Activated CD4-positive, CD25-positive, alpha-beta regulatory T cell (primary cell): ENCODE measurements at places on chromosomes 7 and 10.

GRCh38 chr7:7946486-7946885, 22.1 kb upstream of the GLCCI1 start:
- no peak for DNase-seq

- no peak for DNase-seq
Measured at GRCh38 chr7:69395061-69395714, 203.1 kb upstream of the AUTS2 start.

GRCh38 chr7:18693816-18694215, 198.3 kb downstream of the HDAC9 start:
- DNase-seq: no peak

GRCh38 chr10:128210215-128211063, 84.2 kb upstream of the MKI67 start:
- peak; percentile 47 for DNase-seq

- DNase-seq: no peak
Measured at GRCh38 chr10:12635127-12635541, 285.8 kb downstream of the CAMK1D start.

DNA sequence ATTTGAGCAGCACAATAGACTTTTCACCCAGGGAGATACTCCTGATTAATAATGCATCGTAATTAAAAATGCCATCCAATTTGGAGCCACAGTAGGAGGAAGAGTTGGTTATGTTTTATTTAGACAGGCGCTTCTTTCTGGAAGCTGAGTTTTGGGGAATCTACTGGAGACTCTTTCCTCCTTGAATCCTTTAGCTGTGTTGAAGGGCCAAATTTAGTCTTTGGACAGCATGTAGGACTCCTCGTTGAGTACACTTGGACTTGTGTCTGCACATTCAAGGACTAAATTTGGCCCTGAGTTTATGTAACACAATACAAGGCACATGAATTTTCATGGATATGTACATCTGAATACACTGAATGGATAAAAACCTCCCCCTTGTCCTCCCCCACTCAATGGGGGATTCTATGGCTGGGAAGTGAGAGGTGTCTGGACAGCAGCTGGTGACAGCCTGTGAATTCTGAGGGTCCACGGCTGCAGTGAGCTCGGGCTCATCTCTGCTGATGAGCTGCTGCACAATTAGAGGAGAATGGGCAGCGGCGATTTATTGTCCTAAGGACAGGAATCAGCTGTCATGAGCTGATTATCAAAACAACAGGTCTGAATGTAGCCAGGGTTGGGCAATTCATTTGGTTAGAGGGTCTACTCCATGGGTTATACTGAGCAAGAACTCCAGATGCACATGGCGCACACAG, 95.2 kb downstream of the PRTFDC1 start:
- DNase-seq: no peak

DNA sequence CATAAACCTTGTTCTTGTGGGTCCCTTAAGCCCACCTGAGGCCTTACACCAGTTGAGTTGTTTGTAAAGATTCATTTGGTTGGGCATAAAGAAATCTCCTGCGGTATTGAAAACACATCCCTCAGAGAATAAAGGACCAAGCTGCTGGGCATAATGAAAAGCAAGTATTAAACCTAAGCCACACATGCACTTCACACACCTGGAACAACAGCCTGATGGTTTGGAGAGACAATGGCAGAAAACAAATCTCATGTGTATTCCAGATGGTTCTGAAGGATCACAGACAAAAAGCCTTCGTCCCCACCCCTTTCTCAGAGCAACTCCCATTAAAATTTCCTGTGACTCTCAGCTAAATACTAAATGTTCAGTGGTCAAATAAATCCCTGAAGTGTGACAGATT, 44.2 kb downstream of the FEZF1 start:
- no peak for DNase-seq

- DNase-seq: no peak
Measured at GRCh38 chr7:52064493-52064892, 747.9 kb upstream of the COBL start.

DNA sequence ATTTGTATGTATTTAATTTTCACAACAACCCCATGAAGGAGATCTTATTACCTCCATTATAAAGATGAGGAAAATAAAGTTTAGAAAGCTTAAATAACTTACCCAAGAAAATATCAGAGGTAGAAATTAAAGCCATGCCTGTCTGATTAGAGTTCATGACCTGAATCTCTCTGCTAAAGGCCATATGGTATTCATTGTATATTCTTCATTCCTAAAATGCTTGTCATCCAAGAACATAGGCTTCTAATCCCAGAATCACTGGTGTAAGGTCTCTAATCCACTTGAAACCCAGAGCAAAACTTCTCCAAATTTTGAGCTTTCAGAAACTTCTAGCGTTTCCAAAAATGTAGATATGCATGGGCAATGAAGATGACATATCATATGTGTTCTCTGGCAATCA, 72.3 kb upstream of the YAE1 start:
- DNase-seq: no peak

- DNase-seq: no peak
Measured at GRCh38 chr7:99033765-99034164, 110.1 kb downstream of the SMURF1 start.

GRCh38 chr10:90674928-90675327, 182.9 kb downstream of the HTR7 start:
- no peak for DNase-seq

DNA sequence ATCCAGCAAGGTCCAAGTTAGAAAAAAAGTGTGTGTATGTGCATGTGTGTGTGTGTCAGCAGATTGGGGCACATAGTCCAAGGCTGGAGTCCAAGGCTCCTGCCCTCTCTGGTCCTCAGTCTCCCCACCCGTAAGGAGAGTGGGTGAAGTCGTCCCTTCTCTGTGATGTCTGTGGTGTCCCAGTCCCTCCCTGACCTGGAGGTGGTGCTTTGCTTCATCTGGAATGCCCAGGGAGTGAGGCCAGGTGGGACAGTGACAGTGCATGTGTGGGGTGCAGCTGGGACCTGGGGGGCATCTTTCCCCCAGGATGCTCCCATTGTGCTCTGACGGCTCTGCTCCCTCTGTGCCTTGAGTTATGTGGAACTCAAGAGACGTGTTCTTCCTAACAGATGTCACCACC, 18.0 kb downstream of the AQP1 start:
- no peak for DNase-seq

DNA sequence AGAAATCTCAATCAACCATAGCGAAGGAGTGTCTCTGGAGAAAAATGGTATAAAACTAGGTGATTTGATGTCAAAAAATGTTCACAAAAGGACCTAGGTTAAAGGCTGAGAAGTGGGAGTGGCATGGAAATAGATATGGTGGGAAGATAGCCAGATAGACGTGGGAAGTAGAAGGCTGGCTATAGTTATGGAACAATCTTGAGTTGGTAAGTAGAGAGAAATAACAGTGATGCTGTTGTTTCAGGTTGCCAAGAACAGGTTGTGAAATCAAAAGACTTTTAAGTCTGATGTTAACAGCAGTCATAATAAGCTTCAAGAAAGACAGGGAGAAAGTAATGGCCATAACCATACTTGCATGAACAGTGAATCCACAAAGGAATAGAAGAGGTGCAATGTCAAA, 106.1 kb upstream of the RSU1 start:
- DNase-seq: no peak

- no peak for DNase-seq
Measured at GRCh38 chr10:98642281-98642680, 195.5 kb upstream of the HPS1 start.

GRCh38 chr10:109820620-109821405, 102.5 kb downstream of the XPNPEP1 start:
- no peak for DNase-seq

- no peak for DNase-seq
Measured at GRCh38 chr7:12102527-12102926, 108.6 kb upstream of the TMEM106B start.

DNA sequence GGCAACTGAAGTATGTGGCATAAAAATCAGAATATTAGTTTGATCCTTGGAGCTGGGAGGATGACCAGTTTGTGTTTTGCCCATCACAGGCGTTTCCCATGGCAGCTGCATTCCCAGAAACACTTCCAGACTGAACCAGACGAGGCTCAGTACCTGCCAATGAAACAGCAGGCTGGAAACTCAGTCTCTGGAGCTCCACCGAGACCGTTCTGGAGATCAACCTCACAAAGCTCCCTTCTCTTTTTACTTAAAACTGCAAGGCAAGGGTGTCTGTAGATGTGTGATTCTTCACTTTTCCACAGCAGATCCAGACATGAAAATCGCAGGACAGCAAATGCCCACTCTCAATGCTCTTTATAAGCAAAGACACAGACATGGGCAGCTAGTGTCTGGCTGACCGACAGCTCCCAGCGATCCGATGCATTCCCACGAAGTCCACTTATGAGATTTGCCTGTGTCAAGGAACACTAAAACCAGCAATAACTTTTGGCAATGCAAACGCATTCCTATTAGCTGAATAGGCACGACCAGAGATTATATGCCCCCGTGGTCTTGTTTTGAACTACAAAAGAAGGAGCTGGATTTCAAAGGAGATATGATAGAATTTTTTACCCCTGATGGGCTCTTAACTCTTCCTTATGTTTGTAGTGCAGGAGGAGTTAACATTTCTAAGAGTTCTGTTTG, 72.6 kb downstream of the ADAM12 start:
- DNase-seq: no peak

GRCh38 chr7:26101361-26102151, 50.4 kb upstream of the NFE2L3 start:
- no peak for DNase-seq

GRCh38 chr7:26686448-26686981, 177.9 kb downstream of the SKAP2 start:
- no peak for DNase-seq

DNA sequence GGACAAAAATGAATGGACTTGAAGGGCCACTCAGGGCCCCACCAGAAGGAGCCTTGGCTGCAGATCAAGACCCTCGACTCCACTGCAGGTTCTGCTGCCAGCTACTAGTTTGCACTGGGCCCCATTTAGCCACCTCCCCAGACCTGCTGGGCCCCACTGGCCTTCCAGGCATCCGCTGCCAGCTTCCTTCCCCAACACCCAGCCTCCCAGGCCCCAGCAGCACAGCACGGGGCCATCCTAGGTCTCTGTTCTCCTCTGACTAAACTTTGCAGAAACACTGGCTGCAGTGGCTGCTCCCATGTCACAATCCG, 277.4 kb upstream of the KLF14 start:
- no peak for DNase-seq

DNA sequence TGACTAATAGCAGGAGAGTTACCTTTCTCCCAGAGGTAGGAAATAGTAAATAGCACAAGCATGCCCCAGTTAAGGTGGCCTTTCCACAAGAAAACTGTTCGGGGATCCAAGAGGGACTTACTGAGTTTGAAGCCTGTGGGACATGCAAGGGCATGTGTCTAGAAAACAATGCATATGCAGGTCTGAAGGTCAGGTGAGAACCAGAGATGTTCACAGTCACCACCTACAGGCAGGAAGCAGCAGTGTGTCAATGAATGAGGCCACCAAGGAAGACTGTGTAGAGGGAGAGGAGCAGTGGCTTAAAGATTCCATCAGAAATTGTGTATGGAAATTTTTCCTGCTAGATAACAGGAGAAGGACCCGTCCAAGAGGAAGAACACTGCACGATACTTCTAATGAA, 66.0 kb downstream of the CALD1 start:
- no peak for DNase-seq

- no peak for DNase-seq
Measured at GRCh38 chr7:33940503-33940902, 35.2 kb downstream of the BMPER start.

GRCh38 chr10:86992456-86992855, 24.2 kb downstream of the ADIRF start:
- no peak for DNase-seq

GRCh38 chr7:70600993-70601392, 531.0 kb upstream of the GALNT17 start:
- no peak for DNase-seq

DNA sequence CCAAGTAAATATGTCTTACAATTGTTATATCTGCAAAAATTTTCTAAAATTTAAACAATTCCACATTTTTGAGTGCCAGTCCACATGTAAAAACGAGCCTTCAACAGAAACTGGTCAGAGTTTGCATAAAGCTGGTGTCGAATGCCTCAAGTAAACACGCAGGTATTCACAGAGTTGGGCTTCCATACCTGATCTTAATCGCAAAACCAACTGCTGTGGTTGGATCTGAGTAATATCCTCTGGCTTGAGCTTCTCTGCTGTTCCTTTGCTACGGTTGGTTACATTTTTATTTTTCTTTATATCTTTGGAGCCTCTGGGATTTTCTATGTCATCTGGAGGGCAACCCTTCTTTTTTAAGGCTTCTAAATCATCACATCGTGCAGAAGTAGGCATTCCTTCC, 28.4 kb downstream of the ITGB1 start:
- DNase-seq: no peak

GRCh38 chr10:74133923-74134820, 16.5 kb downstream of the AP3M1 start:
- DNase-seq: no peak

DNA sequence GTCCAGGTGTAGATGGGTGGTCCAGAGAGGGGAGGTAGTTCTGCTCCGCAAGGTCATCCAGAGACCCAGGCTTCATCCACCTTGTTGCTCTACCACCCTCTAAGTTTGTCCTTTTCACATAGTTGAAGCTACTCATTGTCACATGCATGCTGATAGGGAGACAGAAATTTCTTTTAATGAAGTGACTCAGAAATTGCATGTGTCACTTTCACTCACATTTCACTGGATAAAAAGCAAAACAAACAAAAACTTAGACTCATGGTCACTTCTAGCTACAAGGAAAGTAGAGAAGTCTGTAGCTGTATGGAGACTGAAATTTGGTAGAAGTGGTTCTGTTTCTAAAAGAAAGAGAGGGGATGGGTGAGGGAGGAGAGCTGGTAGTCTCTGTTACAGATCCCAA, 161.9 kb downstream of the SORCS3 start:
- no peak for DNase-seq

- no peak for DNase-seq
Measured at GRCh38 chr7:106089647-106090046, 22.5 kb downstream of the SYPL1 start.
